Right renal pelvis (tissue), 4 donors: ENCODE measurements at places on chromosomes 5 and 9.

DNA sequence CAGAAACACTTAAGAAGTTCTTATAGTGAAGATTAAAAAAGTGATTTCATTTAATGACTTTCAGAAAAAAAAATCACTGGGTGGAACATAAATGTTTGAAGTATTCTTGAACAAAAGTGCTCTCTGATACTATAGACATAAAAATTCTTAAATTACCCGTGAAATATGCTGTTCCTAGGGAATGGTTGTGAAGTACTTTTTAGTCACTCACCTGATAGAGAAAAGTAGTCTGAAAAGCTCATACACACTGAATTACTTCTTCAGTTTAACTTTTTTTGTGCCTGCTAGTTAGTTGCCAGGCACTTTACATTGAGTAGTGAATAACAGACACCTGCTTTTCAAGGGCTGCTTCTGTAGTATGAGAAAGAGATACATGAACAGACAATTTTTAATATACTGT, 78.0 kb downstream of the SH3GL2 start:
- DNase-seq = no peak

GRCh38 chr5:32115985-32116384, 58.1 kb downstream of the GOLPH3 start:
- no peak for DNase-seq

GRCh38 chr9:136860933-136861873, 4.9 kb downstream of the EDF1 start:
- no peak for DNase-seq

- no peak for DNase-seq
Observed at GRCh38 chr9:79346350-79347020, 225.3 kb upstream of the TLE4 start.

- DNase-seq = no peak
Observed at GRCh38 chr5:124355928-124356327, 390.5 kb downstream of the ZNF608 start.

- DNase-seq = no peak
Observed at GRCh38 chr9:36874921-36875320, 159.1 kb downstream of the PAX5 start.

GRCh38 chr9:131678499-131679111, 61.3 kb downstream of the RAPGEF1 start:
- no peak for DNase-seq

DNA sequence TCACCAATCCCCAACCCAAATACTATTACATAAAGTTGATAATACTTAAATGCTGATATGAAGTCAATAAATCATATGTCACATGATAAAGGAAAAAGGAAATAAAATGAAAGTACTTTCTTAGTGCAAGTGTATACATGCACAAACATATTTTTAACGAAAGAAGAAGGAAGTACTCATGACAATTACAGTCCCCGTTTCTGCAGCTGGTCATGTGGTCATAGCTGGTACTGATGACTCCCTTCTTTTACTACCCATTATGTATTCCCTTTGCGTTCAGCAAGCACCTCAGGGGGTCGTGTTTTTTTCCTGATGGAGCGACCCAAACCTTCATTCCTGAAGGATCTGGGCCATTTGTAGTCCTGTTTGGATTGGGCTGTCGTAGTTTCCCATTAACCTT, 27.3 kb downstream of the CENPP start:
- no peak for DNase-seq

- DNase-seq = peak; percentile 67
Observed at GRCh38 chr9:32378993-32379729, 5.3 kb upstream of the ACO1 start.

DNA sequence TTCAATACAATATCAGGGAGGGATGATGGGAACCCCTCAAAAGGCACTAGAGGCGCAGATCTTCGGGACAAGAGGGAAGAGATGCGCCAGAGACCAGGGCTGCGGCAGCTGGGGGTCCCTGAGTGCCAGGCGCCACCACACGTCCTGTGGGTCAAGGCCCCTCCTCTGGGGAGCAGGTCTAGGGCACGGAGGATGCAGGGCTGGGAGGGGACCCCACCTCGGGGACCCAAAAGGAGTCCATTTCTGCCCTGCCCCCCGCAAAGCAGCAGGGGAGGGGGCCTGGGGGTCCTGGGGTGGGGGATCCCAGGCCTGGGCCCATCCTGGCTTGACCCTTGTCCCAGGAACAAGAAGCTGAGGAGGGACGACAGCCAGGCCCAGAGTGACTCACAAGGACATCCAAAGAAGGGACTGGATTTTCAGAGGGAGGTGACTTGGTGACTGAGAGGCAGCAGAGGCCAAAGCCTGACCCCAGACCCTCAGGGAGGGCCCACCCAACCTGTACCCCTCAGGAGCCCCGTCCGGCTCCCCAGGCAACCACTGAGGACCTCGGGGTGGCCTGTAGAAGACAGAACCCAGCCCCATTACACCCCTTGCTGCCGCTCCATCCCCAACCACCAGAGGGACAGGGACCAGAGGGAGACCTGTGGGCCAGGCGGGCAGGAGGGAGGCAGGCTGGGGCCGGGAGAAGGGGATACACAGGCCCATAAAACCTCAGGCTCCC, 54.2 kb downstream of the LRSAM1 start:
- no peak for DNase-seq

GRCh38 chr9:7760014-7760415, 39.6 kb downstream of the DMAC1 start:
- no peak for DNase-seq

DNA sequence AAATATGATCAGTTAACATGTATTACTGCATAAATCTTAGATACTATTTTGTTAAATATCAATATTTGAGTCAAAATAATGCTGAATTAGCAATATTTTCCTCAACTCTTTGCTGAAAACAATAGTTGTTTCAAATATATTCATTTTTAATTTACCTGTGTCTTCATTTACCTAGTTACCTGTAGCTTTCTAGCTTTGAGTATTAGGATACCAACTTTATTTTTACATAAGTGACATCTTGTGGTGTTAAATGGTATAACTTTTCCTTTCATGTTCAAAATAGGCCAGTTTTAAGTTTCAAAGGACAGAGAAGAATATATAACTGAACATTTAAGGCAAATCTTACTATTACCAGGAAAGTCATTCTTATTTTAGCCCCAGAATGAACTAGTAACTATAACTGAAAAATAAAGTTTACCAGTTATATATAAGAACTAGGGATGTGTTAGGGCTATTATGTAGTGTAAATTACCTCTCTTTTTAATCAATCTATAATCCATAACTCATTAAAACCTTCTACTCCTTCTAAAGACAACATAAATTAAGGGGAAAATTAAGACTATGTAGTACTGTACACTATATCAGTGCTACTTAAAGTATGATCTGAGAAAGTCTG, 25.3 kb downstream of the AP3B1 start:
- DNase-seq = no peak

DNA sequence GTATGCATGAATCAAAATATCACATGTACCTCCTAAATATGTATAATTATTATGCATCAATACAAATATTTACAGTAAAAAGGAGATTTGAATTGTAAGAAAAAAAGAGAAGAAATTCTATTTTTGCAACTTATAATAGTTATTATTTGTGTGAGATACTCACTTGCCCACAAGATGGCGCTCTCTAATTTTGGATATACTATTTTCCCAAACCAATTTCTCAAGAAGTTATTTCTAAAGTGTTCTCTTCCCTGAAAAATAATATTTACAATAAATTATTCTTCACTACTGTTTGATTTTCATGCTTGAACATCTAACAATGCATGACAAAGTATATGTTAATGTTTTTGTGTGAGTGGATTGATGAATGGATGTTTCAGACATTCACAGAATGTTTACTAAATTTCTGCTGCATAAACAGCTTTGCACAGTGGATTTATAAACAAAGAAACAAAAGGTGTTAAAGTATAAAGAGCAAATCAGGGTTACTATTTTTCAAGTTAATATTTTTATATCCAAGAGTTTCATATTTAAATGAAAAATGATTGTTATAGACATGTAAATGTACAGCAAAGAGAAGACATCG, 503.4 kb downstream of the PDE4D start:
- no peak for DNase-seq

- no peak for DNase-seq
Observed at GRCh38 chr5:100595152-100595811, 60.1 kb downstream of the FAM174A start.

- no peak for DNase-seq
Observed at GRCh38 chr9:96172797-96173196, 129.2 kb downstream of the HSD17B3 start.

GRCh38 chr5:57408714-57409113, 73.9 kb downstream of the ACTBL2 start:
- DNase-seq = no peak

GRCh38 chr9:38233343-38233742, 159.2 kb upstream of the ALDH1B1 start:
- no peak for DNase-seq

DNA sequence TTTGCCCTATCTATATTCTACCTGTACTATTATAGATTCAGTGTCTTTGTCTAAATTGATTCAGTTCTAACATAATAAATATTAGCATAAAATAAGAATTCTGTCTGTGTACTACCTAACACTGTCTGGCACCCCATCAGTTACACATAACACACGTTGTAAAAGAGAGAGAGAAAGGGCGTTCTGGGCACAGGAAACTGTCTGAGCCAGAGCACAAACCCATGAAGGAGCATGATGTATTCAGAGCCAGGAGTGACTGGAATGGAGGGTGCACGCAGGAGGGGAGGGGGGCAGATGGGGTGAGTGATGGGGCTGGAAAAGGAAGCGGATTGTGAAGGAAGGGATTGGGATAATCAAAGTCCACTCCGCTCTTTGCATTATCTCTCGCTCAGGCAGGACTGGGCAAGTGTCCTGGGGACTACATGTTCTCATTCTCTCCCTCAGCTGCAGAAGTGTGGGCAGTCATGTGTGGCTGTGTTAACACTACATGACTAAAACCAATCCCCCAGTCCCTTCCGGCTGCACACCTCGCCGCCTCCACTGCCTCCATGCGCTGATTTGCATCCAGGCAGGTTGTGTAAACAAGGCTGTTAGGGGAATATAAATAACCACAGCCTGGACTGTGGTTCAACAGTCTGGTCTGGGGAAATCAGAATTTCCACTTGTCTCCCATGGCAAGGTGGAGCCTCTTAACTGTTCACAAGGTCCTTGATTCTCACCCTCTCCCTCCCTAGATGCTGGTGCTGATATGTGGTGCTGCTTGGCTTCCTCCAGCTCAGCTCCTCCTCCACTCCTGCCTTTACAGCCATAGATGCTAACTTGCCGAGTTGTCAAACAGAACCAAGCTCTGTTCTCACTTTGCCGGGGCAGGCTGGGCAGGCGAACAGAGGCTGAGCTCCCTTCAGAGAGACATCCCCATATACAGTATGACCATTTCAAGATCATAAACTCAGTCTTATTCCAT, 367.5 kb upstream of the BRINP1 start:
- DNase-seq = peak; percentile 23

GRCh38 chr9:89314955-89315354, 3.3 kb upstream of the SECISBP2 start:
- DNase-seq = no peak

GRCh38 chr5:159178978-159179377, 30.4 kb downstream of the RNF145 start:
- no peak for DNase-seq

DNA sequence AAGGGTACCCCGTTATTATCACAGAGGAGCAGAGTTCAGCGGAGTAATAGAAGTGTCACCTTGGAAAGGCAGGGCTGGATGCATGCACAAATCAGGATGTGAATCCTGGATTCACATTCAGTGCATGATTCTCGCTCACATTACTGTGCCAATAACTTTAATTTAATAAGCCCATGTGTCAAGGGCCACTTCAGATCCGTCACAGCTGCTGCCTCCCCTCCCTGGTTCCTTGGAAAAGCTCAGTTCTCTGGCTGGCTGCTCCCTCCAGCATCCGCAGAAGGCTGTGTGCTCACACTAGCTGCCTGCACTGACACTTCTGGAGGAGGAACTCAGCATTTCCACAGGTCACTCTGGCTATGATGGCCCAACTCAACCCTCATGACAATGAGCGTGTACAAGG, 256.8 kb upstream of the ADAMTS16 start:
- DNase-seq = no peak

GRCh38 chr9:133119103-133119845, 1.8 kb downstream of the RALGDS start:
- DNase-seq = no peak

DNA sequence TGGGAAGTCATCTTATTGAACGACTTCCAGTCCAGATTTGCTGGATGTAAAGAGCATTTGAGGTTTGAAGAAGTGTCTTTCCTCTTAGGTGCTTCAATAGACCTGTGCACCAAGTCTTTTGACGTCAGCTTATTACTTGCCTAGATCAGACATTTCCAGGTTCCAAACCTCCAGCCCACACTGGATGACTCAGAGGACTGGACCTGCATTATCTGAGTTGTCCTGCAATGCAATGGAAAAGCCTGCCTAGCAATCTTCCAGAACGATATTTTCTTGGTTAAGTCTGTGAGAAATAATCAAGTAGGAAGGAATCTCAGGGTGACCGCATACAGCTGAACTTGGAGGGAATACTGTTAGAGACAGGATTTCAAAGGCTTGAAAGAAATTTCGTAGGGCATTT, 147.2 kb upstream of the MOCS2 start:
- DNase-seq = no peak

DNA sequence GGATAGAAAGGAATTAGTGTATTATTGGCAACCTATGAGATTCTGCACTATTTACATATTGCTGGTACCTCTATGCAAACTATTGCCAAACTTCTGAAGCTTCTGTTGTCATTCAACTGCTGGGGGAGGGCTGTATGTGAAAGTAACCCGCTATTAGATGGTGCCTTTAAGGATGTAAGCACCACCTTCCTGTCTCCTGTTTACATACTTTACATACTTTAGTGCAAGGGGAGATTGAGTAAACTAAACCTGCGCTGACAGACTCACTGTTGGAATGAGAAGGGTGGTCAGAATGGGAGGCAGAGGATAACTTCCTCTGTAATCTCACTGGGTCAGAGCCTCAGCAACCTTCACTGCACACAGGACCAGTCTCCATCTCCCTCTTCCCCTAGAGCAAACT, 123.8 kb downstream of the NR3C1 start:
- DNase-seq = no peak

GRCh38 chr5:130386155-130386554, 481.9 kb downstream of the CHSY3 start:
- no peak for DNase-seq

GRCh38 chr5:169474226-169474625, 109.3 kb upstream of the SPDL1 start:
- no peak for DNase-seq

- DNase-seq = no peak
Observed at GRCh38 chr9:70569070-70569772, 154.8 kb upstream of the KLF9 start.

DNA sequence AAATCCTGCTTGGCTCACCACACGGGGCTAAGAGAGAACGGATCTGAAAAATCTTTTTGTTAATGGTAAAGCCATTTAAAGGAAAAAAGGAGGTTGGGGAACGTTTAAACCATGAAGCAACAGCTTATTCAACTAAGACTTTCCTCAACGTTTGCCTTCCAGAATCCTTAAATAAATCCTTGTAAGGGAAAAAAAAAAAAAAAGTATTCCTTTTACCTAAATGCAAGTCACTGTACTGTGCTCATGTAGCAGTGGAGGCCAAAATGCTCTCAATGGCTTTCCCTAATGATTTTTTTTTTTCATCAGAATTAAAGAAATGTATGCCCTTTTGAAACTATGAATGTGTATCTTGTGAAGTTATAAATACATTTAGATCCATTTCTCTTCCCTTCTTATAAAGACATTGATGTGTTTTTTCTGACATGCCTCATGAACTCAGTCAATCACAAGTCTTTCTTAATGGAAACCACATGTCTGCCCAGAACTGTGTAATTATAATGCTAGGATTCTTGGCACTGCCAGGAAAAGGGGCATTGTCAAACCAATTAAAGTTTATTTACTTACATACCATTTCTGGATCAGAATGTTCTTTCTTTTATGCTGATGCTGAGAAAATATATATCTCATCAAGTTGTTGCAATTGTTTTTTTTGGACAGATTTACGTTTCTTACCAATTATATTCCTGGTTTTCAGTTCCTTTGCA, 107.5 kb downstream of the EBF1 start:
- DNase-seq = no peak
